ENCODE measurements at places on chromosomes 1 and 21. TPM values are rescaled to one million over a fixed set of nuclear protein-coding genes. Genes with fewer than 3 reads are reported as not detected.
A peak's percentile ranks its signal among the peaks of the same experiment; 100 is the strongest.

Gene GCSAML
- 0.08 TPM for total RNA-seq

DNA sequence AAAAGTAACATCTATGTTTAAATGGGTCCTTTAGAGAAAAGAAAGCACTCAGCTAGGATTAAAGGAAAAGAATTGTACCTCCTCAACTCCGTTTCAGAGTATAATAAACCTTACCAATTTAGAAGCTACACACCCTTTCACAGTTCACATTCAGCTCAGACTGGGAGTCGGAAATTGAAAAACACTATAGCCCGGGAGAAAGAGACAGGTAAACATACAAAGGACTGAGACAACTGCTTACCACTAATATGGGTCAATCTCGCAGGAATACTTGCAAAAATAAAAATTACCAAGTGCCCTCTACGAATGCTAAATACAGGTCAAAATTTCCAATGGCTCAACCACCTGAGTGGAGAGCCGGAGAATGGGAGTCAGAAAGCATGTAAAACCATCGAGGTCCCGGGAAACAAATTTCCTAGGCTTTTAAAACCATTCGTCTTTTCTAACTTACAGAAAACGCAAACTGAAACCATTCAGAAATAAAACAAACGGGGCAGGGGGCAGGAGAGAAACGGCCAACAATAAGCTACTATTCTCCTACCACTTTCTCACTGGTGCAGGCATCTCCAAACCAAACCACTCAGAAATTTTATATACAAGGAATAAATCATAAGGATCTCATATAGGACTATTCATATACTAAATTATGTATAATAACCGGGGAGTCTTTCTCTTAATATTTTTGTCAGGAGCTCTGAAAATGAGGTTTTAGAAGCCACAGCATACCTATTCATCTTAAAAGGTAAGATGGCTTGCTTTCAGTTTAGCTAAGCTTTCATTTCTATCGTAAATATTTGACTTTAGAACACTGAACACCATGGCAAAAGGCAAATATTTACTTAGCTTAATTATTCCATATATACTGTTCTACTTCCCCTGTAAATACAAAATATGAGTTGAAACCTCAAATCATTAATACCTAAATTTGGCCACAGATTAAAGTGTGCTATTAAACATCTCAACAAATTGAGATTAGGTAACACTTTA lies 136.5 kb downstream of the RERE start:
- no peak for DNase-seq

Gene TDRD5
- 0.71 TPM for total RNA-seq

GRCh38 chr1:210438928-210439841 lies 110.5 kb downstream of the HHAT start:
- DNase-seq = no peak

- no peak for DNase-seq
These were observed 1.7 kb upstream of the LAD1 start for GRCh38 chr1:201400852-201401230.

GRCh38 chr1:247407180-247407616 lies 8.8 kb upstream of the NLRP3 start:
- peak; percentile 21 for DNase-seq

DNA sequence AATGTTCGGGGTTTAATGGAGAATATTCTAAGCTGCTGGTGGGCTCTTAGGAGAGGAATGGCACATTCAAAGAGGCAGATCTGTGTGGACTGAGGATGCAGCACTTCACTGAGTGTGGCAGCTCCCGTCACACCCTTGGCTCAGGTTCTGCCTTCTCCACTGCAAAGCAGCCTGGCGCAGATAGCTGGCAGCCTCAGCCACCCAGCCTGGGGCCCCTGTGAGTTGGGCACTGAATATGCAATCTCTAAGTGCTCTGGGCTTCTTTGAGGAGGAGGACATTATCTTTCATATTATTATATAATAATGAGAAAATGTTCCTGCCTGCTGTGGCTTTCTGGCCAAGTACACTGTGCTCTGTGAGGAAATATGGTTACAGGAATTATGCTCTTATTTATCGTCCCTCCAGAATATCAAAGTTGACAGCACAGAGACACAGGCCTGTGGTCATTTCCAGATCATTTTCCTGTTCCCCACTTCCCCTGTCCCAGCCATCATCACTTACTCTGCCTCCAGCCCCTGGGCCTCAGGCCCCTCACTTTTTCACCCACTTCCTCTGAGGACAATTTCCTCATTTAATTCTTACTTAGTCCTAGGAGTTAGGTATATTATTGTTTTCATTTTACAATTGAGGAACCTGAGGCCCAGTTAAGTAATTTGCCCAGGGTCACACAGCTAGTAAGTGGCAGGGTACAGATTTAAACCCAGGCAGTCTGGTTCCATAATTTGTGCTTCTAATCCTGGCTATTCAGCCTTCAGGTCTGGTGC lies 53.6 kb downstream of the MAB21L3 start:
- DNase-seq = no peak

Gene KLHDC9
- 4.2 TPM for total RNA-seq

DNA sequence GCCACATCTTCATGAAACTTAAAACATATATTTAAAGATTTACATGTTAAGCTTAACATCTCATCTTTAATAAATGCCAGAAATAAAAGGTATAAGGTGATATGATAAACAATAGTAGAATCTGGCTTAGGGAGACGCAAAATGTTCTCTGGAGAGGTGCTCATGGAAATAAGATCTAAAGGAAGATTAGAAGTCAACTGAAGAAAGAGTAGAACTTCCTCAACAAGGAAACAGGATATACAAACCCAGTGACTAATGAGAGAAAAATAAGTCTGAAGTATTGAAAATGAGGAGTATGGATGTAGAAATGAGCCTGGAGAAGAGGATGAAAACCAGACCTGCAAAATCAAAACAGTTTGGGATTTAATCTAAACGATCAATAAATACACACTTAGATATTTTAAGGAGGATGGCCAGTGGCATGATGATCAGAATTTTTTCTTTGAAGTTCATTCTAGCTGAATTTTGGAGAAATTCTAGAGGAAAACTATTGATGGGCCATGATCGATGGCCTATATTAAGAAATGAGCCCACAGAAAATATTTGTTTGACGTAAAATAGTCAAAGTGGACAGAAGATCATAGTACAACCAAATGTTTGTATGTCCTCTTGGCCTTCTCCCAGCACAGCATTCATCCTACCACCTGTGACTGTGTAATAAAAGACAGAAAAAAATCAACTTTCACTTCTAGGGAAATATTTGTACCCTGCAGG lies 387.9 kb upstream of the PTBP2 start:
- DNase-seq = no peak

Gene SLAMF7
- total RNA-seq = 6.0 TPM

- DNase-seq = no peak
These were observed 408.8 kb upstream of the DAB1 start for GRCh38 chr1:57832612-57833011.

Gene CTSK
- total RNA-seq = 205 TPM

Gene TIAM1
- total RNA-seq = 114 TPM

Gene GOLPH3L
- 23.3 TPM for total RNA-seq
